Activated naive CD8-positive, alpha-beta T cell treated with anti-CD3 and anti-CD28 coated beads, Interleukin-2, amount 10 ng/mL, durations not matched to agents 7 days and 5 days (primary cell): ENCODE measurements at places on chromosomes 6 and 20.

DNA sequence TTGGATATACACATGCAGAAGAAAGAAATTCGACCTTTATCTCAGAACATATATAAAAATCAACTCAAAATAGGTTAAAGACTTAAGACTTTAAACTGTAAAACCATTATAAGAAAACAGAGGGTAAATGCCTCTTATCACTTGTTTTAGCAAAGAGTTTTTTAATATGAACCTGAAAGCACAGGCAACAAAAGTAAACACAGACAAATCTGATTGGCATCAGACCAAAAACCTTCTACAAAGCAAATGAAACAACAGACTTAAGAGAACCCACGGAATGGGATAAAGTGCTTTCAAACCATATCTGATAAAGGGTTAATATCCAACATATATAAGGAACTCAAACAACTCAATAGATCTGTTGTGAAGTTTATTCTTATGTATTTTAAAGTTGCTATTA lies 309.9 kb upstream of the OPRM1 start:
- DNase-seq = no peak

DNA sequence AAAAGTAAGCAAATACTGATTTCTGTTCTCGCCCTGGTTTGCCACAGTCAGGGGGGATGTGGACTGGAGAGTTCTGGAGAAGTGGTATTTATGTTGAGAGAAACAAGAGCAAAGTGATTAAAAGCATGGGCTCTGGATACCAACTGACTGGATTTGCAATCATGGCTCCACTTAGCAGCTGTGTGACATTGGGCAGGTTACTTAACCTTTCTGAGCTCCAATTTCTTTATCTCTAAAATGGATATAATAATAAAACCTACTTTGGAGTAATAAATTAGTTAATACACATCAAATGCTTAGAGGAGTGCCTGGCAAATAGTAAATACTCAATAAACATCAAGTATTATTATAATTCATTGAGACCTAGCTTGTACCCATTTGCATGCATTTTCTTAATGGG lies 111.7 kb downstream of the CLIC5 start:
- DNase-seq = no peak

- DNase-seq = no peak
Measured at GRCh38 chr20:62051546-62052255, 14.0 kb downstream of the TAF4 start.

DNA sequence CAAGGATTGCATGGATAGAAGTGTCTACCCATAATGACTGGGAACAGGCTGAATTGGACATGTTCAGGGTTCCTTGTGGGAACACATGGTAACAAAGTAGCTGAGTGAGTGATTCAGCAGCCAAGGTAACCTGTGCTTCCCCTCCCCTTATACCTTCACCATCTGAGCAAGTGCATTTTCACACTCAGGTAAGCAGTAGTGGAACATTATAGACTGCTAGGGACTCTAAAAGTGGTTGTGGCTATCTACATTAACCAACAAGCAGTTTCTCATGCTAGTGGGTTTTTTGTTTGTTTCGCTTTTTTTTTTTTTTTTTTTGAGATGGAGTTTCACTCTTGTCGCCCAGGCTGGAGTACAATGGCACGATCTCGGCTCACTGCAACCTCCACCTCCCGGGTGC lies 41.4 kb downstream of the KIZ start:
- DNase-seq = no peak

GRCh38 chr6:1611322-1611571 lies 1.5 kb downstream of the FOXC1 start:
- no peak for DNase-seq

GRCh38 chr6:17859846-17860245 lies 127.6 kb downstream of the KIF13A start:
- DNase-seq = no peak

- DNase-seq = no peak
Measured at GRCh38 chr6:144344646-144345045, 59.5 kb downstream of the UTRN start.

- no peak for DNase-seq
Measured at GRCh38 chr20:24004471-24004870, 15.9 kb upstream of the GGTLC1 start.

GRCh38 chr6:125829433-125829832 lies 38.7 kb downstream of the NCOA7 start:
- no peak for DNase-seq

DNA sequence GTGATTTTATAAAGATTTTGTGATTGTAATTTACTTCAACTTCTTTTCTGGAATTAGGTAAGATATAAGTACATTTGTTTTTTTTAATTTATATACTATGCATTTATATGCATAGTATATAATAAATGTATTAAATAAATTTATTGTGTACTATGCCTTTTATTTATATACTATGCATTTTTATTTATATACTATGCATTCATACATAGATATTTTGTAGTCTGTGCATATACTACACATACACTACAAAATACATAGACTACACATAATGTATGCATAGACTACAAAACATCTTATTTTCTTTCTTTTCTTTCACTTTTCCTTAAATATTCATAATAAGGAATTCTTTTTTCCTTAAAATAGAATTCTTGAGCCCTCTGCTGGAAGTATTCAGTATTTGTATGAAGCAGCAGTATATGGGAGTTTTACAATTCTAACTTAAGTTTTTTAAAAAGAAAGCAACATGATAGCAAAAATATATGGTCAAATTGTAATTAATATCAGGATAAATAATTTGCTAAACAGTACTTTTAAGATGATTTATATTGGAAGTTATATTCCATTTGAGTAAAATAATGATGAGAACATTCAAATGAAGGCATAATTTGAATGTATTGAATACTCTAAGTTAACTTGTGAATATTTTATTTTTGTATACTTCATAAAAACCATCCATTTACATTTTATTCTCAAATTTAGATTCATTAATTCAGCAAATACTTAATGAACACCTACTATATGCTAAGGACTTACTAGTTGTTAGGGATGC lies 129.3 kb downstream of the KLHL32 start:
- no peak for DNase-seq

GRCh38 chr6:2028457-2029038 lies 216.9 kb downstream of the GMDS start:
- no peak for DNase-seq

GRCh38 chr6:80523010-80523409 lies 416.5 kb downstream of the BCKDHB start:
- DNase-seq = no peak

DNA sequence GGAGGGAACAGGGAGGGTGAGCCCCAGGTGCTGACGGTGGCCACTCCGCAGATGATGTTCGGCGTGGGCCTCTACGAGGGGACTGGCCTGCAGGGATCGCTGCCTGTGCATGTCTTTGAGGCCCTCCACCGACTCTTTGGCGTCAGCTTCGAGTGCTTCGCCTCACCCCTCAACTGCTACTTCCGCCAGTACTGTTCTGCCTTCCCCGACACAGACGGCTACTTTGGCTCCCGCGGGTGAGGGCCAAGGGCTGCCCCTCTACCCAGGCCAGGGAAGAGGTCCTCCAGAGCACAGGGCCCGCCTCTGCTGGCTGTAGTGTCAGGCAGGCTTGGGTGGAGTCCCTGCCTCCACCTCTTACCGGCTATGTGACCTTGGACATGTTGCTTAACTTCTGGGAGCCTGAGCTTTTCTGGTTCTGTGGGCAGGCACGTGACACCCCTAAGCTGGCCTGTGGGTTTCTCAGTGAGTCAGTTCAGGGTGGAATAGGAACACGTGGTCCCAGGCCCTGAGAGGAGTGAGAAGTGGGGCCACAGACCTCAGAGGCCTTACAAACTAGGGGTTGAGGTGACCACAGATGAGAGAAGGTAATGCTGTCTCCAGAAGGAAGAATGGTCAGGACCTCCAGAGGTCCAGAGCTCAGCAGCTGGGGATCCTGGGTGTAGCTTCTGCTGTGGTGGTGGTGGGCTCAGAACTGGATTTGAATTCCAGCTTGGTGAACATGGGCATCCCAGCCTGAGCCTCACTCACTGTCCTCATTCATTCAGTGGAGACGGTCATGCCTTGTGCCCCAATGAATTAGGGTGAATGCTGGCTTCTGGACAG lies 11.9 kb downstream of the PCIF1 start:
- DNase-seq = no peak

DNA sequence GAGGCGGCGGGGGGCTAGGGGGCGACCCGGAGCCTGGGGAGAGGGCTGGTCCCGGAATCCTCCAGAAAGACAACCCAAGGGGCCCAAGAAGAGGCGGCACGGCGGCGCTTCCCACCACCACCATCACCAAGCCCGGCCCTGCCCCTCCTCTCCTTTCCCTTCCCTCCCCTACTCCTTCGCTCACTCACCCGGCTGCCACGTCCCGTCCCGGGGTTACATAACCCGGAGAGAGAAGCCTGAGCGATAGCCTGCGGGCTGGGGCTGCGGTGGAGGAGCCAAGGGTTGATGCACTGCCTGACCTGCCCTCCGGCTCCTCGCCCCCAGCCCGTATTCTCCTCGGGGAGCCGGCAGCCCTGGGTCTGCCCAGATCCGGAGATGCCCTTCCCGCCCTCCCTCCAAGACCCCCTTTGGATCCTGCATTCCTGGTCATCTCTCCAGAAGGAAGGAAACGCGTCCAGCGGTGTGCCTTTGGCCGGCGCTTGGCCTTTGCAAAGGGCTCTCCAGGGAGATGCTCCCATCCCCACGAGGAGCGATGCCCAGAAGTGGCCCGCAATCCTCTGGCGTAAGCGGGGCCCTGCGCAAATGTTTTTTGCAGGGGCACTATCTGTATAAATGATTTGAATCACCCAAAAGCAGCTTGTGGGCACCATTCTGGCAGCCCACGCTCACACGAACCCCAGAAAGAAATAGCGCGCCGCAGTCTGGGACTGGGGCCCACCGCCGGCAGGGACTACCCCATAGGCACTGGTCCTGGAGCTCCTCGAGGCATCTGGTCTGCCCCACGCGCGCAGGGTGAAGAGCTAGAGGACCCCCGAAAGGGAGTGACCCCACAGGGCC lies 4.6 kb upstream of the CPXM1 start:
- no peak for DNase-seq

DNA sequence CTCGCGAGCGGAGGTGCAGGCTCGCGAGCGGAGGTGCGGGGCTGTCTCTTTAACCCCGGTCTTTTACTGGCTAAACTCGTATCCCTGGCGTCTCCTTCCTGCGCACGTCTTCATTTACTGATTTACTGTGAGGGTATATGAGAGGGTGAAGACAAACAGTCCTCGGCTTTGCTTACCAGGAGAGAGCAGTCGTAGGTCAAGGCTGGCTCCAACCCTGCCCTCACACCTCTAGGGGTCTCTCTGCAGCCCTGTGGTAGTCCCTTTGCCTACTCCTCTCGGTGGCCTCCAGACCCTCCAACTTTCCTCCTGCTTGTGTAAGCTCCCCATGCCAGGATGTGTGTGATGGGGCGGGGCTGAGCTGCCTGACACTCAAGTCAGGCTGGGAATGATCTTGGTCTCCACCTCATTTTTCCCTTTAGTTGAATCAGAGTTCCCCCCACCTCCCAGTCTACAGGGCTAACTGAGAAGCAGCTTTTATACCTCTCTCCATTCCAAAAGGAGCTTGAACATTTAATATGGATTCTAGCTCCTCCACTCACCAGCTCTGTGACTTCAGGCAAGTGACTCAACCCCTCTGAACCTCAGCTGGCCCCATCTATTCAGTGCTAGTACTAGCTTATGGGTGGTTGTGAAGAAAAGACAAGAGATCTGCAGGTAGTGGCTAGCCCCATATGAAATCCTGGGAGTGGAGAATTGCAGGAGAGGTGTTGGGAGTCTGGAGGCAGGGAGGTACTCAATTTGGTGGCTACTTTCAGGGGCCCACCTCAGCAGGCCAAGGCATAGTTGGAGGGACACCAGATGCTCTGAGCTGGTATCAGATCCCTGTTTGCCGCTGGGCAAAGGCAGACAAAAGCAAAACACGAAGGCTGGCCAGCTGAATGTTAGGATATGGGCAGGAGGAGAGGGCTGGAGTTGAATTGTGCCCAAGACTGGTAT lies 902 bp downstream of the SLC29A1 start:
- peak; percentile 44 for DNase-seq

GRCh38 chr20:58467572-58468527 lies 47.3 kb downstream of the APCDD1L start:
- no peak for DNase-seq

GRCh38 chr6:41247882-41248705 lies 19.9 kb downstream of the TREML4 start:
- DNase-seq = no peak

- no peak for DNase-seq
Measured at GRCh38 chr20:63527184-63527583, 6.6 kb downstream of the PPDPF start.

- DNase-seq = no peak
Measured at GRCh38 chr6:43812850-43813578, 43.0 kb downstream of the VEGFA start.

GRCh38 chr6:106858653-106859092 lies 115.9 kb downstream of the CD24 start:
- no peak for DNase-seq

GRCh38 chr20:25484224-25484846 lies 76.9 kb downstream of the GINS1 start:
- DNase-seq = no peak

GRCh38 chr6:35044761-35045421 lies 96.2 kb downstream of the TCP11 start:
- no peak for DNase-seq

- DNase-seq = no peak
Measured at GRCh38 chr20:63831646-63831992, 555 bp upstream of the ZBTB46 start.

DNA sequence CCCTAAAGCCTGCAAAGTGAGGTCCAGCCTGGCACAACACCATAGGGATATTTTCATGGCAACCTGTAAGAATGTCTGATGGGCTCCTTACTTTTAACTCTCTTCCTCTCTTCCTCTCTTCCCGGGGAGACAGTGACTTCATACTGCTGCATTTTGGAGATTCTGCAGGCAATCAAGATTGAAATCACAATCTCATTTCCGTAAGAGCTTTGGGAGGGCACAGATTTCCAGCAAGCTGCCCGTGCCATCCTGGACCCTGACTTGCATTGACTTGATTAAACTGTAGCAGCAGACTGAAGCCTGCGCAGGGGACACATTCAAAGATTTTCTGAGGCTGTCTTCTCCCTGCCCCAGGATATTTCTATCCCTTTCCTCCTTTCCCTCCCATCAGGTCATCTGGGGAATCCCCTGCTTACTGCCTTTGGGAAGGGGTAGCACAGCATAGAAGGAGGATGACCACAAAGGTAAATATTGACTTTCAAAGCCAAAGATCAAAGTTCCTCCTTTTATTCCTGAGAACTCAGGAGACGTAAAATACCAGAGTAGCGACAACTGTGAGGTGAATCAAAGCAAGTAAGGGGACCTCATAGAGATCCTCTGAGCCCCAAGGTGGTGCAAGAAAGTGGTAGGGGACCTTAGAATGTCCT lies 504.0 kb upstream of the ARID1B start:
- no peak for DNase-seq

DNA sequence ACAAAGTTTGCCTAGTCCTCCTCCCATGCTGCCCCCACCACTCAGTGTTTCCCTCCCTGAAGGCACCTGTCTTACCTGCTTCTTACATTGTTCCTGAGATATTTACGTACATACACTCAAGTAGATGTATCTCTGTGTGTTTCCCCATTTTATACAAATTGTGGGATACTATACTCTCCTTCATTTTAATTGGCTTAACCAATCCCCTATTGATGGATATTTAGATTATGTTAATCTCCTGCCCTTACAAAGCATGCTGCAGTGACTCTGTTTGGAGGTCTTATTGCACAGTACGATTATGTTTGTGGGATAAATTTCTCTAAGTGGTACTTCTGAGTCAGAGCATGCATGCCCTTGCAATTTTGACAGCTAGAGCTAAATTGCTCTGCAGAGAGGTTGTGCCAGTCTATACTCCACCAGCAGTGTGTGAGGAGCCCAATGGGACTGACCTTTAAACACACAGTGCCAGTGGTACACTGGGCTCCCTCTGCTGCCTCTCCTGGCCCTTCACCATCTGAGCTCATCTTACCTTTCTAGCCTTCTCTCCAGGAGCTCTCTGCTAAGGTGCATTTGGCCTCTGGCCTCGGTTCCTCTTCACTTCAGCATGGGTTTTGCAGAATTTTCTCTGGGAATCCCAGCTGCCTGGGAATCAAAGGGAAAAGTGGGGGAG lies 57.4 kb downstream of the LYRM2 start:
- DNase-seq = no peak
